RWPE1 (cell line): ENCODE measurements at places on chromosomes 4 and X.

DNA sequence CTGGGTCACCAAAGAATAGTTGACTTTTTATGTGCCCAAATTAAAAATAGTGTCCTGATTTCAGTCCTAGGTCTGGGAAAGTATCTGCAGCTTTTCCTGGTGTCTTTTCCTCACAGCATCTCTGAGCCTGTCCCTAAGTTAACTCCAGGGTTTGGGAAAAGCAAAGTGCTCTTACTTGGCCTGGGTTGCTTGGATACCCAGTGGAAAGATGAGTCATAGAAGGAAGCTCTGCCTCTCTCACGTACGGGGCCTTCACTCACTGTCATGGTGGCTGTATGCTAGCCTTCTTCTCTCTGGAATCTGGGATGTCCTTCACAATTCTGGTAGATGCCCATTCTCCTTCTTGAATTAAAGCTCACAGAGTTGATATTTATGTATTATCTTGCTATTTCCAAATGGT lies 607.3 kb downstream of the ANKRD50 start:
- peak; percentile 8 for DNase-seq

DNA sequence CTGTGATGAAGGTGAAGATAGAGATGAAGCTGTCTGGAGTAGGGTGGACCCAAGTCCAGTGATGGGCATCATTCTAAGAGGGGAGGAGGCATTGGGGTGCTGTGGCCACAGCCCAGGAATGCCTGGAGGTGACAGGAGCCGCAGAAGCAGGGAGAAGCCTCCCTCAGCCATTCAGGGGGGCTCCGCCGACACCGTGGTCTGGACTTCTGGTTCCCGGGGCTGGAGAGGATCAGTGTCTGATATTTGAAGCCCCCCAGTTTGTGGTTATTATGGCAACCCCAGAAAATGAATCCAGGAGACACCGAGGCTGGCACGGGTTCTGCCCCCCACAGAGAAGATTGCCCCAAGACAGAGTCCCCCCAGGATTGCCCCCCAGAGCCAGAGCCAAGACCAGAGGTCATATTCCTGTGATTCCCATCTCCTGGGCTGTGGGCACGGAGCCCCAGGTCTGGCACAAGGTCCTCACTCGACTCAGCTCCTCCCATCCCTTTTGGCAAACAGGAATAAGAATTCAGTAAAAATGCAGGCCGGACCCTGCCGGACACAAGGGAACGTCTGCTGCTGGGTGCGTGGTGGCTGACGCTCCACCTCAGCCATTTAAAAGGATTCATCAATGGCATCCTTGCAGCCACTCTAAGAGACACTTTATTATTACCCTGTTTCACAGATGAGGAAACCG lies 116.6 kb downstream of the CPZ start:
- no peak for DNase-seq

- no peak for DNase-seq
Measured at GRCh38 chr4:183434264-183434663, 10.2 kb upstream of the CDKN2AIP start.

DNA sequence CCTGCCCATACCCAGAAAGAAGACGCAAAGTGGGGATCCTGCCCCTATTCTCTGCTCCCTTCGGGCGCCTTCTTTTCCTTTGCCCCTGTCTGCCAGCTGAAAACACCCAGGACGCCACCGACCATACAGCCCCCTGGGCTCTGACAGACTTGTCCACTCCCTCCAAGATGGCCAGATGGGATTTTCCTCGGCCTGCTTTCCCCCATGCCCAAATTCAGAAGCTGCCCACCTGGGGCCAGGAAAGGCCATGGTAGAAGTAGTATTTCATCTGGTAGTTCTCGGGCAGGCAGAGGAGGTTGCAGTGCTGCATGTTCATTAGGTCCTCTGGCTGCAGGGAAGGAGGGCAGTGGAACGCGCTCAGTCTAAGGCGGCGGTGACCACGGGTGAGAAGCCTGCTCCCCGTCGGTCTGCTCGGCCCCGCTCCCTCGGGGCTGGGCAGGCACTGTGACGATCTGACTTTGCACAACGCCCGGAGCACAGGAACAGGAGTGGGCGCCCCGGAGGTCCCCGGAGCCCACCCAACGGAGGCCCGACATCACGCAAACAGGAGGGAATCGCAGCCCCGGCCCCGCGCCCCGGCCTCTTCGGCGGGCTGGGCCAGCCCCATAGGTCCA lies 582 bp downstream of the NAA10 start:
- DNase-seq: no peak
